Effector CD8-positive, alpha-beta T cell (primary cell): ENCODE measurements at places on chromosomes 7 and 10.

DNA sequence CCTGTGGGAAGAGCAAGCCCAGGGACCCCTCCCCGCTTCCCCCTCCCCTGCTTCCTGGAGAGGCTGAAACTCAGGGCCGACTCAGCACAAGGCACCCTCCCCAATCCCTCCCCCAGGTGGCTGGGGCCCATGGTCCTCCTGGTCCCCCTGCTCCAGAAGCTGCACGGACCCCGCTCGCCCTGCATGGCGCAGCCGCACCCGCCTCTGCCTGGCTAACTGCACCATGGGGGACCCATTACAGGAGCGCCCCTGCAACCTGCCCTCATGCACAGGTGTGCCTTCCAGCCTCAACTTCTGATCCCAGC lies 19.7 kb upstream of the ZNF862 start:
- no peak for DNase-seq

DNA sequence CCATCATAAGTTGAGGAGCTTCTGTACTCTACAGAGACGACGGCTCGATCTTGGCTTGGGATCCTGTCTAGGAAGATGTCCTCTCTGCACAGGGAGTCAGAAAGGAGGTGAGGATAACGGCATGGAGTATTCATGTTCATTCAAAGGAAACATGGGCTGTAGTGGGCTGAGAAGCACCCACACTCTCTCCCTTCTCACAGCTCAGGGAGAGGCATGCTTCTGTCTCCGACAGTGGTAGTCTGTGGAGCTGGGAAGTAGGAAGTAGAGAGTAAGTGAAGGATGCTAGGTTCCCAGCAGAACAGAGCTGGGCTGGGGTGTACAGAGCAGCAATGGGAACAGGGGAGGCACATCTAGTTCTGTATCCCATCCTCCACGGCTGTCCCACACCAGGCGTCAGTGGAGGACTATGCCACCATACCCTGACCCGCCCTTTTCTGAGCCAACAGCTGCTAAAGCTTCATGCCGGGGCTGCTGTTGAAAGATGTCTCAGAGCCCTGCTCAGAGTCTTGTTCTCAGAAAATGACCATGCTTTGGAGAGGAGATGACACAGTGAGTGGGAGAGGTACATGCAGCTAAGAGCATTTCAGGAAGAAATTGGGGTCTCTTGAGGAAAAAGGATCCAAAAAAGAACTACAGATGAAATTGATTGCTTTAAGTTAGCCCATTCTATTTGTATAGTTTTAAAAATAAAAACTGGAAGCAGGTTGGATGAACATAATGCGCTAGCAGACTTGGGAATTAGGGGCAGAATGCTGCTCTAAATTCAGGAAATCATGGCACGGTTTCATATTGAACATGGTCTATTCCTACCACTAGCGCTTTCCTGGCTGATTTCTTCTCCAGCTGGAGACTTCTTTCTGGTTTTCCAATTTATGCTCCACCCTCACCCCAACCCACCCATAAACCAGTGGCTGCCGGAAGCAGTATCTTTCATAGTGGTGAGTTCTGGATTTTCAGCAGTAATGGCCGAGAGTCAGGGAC lies 138.6 kb downstream of the CHN2 start:
- no peak for DNase-seq

- no peak for DNase-seq
These were observed 26.9 kb downstream of the EPDR1 start for GRCh38 chr7:37947138-37947940.

GRCh38 chr7:30226614-30227268 lies 57.7 kb upstream of the ZNRF2 start:
- DNase-seq, result no peak

DNA sequence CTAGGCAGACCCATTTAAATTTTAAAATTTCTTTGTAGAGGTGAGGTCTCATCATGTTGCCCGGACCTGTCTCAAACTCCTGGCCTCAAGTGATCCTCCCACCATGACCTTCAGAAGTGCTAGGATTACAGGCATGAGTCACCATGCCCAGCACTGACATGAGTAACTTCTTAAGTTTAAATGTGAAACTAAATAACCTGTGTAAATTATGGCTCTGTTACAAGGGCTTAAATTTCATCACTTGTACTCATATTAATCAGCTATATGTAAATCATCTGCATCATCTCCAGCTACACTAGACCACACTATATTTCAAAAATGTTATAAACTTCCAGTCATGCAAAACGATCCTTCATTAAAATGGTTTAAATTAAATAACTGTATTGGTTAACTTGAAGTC lies 56.1 kb downstream of the ATAD1 start:
- DNase-seq, result no peak

GRCh38 chr7:36109013-36109627 lies 43.9 kb upstream of the EEPD1 start:
- DNase-seq, result no peak

GRCh38 chr10:61313460-61313859 lies 139.7 kb downstream of the TMEM26 start:
- no peak for DNase-seq

- no peak for DNase-seq
These were observed 38.2 kb downstream of the MYL10 start for GRCh38 chr7:101590663-101591435.

- DNase-seq, result no peak
These were observed 9.8 kb downstream of the RHBDD2 start for GRCh38 chr7:75888464-75889222.

DNA sequence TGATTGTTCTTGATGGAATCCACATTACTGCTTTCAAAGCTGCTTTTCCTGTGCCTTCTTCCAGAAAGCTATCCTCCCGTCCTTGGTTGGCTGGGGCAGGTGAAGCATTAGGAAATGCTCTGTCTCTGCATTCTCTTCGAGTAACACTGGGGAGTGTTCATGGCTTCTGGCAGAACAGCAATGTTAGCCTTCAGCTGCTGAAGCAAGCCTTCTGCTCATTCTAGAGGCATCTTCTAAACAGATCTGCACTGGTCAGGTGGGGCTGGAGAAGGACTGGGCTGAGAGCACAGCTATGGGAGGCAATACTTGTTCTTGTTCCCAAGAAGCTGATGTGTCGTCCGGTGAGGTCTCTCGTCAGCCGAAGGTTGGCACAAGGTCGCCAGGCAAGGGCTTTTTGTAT lies 80.6 kb downstream of the MGMT start:
- no peak for DNase-seq

GRCh38 chr10:82813856-82814255 lies 938.9 kb downstream of the NRG3 start:
- no peak for DNase-seq

DNA sequence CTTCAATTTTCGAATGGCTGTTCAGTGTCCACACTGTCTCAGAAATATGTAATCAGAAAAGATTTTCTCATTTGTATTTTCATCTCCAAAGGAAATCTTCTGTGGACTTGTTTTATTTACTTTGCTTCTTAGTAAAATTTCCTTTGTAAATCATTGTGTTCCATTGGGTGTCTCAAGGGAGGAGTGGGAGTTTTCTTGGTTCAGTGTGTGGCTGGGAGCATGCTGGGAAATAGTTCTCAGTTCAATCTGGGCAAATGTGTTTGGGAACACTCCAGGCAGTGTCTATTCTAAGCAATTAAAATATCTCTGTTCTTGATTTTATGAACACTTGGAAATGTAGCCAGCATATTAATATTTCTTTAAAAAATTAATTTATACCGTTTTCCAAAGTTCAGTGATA lies 1019.8 kb downstream of the CNTNAP2 start:
- no peak for DNase-seq

DNA sequence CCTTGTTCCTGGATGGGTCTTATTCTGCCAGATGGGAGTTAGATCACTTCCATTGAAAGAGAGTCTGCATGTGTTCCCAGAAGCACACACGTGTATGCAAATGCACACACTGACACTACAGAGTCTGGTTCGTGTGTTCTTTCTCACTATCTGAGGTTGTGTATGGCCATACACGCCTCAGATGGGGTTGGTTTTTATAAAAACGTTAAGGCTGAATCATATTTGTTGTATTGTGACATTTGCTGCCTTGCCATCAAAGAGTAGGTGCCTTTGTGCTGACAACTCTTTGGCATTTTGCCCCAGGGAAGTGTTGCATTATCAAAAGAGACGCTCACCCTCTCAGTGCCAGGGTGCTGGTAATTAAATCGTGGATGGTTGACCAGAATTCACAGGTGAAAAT lies 37.7 kb upstream of the HDAC9 start:
- no peak for DNase-seq

GRCh38 chr7:157499121-157499834 lies 162.5 kb downstream of the DNAJB6 start:
- DNase-seq, result no peak

DNA sequence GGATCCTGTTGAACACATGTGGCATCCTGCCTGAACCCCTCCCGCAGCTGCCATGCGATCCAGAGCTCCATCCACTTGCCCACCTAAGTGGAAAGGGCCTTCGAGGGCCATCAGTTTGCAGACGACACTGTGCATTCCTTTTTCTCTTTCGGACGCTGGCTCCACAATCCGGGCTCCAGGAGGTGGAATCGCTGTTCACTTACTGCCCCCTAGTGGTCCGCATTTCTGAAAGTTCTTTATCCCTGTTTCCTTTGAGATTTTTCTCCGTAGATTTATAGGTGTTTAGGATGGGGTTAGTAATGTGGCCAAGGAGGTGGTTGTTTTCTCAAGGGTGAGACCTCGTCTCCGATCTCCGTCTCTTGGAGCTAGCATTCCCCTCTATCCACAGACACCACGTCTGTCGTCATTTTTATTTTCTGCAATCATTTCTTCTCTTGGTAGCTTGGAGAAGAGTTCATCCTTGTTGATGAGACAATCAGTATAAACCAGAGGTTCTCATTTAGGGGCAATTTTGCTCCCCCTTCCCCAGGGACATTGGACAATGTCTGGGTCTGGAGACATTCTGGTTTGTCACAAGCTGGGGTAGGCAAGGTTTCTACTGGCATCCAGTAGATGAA lies 204.6 kb downstream of the ARHGAP21 start:
- DNase-seq, result no peak

DNA sequence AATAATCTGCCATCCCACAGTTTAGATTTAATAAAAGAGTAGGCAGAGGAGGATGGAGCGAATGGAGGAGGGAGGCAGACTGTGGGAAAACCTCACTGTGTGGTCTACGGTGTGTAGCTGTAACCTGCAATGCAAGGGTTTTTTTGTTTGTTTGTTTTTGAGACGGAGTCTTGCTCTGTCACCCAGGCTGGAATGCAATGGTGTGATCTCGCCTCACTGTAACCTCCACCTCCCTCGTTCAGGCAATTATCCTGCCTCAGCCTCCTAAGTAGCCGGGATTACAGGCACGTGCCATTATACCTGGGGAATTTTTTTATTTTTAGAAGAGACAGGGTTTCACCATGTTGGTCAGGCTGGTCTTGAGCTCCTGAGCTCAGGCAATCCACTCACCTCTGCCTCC lies 184.6 kb upstream of the PLXNA4 start:
- DNase-seq, result no peak

GRCh38 chr10:122632576-122632975 lies 67.1 kb downstream of the C10orf120 start:
- DNase-seq, result no peak

GRCh38 chr10:29277296-29277695 lies 11.6 kb upstream of the LYZL1 start:
- DNase-seq, result no peak

GRCh38 chr10:101238732-101239105 lies 9.5 kb upstream of the LBX1 start:
- no peak for DNase-seq

DNA sequence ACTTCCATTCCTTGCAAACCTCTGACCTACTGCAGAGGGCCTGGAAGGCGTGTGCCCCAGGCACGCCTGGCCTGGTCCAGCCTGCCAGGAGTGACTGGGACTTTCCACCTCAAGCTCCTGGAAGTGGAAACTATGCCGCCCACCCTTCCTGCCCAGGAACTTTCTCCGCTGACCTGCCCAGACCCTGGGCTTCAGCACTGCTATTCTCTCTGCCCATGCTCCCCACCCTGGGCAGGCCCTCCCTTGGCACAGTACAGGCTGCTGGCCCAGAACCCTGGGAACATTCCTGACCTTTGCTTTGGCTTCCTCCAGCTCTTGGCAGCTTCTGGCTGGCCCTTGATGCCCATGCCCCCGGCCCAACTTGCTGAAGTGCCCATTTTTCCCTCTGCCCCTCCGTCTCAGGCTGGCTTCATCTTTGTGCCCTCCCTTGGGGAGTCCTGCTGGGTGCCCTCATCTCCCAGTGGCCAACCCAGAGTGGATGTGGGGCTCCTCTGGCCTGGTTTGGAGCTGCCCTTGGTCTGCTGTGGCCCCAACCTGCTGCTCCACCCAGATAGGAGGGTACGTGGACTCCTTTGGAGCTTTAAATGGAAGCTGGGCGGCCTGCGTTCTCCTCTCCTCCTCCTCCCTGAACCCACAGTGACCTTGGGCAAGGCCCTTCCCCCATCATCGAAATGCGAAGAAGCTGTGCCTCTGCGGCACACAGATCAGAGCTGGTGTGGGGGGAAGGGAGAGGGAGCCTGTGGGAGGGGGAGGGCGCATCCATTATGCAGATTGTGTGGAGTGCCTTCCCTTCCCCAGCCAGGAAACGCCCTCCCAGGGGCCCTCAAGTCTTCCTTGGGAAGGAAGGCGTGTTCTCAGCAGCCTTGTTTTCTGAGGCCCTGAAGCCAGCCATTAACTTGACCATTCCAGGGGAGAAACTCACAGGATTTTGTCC lies 3.4 kb downstream of the MMRN2 start:
- no peak for DNase-seq

- no peak for DNase-seq
These were observed 15.7 kb downstream of the SLK start for GRCh38 chr10:103982639-103983038.

GRCh38 chr7:93307131-93307660 lies 75.0 kb downstream of the VPS50 start:
- no peak for DNase-seq

DNA sequence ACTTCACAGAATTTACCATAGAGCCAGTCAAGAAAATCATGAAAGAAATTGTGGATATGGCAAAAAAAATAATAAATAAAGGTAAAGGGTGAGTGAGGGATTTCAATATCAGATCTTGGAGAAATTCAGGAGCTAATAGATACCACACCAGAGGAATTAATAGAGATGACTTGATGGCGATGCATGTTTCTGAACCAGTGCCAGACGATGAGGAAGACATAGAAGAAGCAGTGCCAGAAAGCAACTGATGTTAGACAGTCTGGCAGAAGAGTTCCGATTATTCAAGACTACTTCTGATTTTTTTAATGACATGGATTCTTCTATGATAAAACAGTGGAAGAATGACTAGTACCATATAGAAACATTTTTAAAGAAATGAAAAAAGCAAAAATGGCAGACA lies 314.7 kb downstream of the BICC1 start:
- no peak for DNase-seq

GRCh38 chr10:63157845-63158624 lies 24.9 kb downstream of the NRBF2 start:
- DNase-seq, result peak; percentile 3
